Activated T-helper 9 cell treated with anti-CD3 and anti-CD28 coated beads, Interleukin-2, amount 50 U/mL, for 16 hours (primary cell): ENCODE measurements at places on chromosomes 2 and 18.

DNA sequence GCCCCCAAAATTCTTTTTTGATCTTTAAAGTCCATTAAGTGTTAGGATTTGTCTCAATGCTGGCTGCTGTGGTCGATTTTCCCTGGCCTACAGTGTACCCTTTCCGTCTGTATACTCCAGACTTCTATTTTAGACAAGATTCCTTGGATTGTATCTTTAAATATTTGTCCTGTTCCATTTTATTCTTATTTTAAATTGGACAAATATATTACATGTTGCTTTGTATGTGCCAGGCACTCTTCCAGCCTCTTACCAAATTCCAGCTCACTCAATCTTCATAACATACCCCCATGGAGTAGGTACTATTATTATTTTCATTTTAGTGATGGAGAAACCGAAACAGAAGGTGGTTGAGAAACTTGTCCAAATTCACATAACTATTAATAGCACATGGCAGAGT, 58.1 kb downstream of the VWA3B start:
- no peak for DNase-seq

DNA sequence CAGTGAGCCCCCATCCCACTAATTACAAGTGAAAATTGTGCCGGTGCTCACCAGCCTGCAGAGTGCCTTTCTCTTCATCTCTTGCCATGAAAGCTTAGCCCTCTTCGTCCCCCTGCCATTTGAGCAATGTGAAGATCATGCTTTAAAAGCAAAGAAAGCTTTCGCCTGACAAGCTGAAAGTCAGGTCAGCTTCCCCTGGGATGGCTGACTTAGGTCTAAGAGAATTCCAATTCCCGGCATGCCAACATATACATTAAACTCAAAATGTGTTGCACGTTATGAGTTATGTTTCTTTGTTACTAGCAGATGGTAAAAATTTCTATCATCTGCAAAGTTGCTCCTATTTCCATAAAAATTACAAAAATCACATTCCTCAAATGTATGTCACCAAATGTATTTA, 129.8 kb downstream of the AFF3 start:
- no peak for DNase-seq

- no peak for DNase-seq
Observed at GRCh38 chr2:186748354-186748753, 54.5 kb downstream of the FAM171B start.

- no peak for DNase-seq
Observed at GRCh38 chr18:74902147-74902455, 304.4 kb downstream of the ZNF407 start.

DNA sequence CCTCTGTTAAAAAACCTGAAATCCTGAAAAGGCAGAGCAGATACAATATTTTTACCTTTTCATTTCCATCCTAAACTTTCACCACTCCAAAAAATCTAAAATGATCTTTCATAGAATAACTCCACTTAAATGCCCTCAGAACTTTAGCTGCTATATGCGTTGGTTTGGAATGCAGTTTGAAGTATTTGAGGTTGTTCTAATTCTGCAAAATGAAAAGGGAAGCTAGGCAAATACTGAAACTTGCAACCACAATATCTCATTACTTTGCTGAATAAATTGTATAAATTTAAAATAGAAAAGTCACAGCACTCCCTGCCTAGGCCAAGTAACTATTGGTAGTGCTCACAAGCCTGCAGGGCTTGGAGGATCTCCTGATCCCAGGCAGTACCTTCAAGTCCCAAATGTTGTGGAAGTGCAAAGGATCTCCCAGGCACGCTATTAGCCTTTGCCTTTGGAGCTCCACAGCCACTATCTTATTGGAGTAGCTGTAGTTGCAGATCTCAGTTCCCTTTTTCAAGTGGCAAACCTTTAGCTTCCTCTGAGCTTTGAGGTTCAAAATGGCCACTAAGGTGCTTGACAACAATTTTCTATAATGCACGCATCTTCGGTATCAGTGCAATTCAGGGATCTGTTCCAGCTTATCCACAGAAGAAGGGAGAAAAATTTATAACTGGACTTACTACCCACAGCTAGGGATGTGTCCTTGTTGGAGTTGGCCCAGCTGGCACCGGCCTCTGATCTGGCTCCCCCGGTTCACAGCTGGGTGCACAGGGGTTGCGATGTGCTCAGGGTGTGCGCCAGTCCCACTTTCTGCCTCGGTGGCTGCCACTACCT, 43.4 kb upstream of the ANKRD62 start:
- no peak for DNase-seq

DNA sequence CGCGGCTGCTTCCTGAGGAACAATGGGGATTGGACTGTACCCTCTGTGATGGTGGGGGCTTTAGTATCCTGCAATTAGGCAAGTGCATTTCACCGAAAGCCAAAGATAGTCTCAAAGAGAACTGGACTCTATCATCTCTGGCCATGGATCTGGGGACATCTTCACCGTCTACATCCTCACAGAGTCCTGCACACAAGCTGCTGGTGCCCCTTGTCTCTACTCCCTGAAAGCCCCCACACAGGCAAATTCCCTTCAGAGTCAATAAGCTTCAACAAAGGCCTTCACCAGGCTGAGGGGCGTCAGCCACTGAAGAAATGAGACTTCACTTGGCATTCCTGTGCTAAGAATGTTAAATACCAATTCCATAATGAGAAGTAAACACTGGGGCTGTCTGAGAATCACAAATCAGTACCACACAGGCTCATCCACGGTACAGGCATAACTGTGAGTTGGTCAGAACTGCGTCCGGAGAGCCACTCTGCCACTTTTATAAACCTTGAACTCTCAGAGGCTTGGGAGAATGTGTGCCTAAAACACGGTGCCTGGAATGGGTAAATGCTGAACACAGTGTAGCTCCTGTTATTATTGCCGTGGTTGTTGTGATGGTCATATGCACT, 432.7 kb downstream of the ZNF521 start:
- no peak for DNase-seq

DNA sequence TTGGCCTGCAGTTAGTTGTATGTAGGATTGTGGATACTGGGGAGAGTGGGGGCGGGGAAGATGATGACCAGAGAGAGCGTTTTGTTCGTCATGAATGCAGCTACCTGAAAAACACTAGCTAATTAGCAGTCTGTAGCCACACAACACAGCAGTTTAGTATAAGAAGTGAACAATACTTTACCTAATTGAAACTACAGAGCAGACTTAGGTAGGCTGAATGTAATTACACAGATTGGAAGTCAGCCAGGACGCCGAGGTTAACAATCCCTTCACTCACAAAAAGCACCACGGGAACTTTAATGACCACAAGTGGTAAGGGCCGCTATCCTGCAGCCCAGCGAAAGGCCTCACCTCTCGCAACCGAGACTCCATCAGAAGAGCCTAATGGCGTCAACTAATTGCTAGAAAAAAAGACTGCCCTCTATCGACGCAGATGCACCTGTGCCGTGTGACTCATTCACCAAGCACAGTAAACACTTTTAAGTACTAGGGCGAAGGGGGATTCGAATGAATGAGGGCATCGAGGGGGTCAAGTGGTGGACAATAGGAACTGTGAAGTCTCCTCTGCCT, 591.0 kb downstream of the ARHGAP15 start:
- no peak for DNase-seq

- DNase-seq: peak; percentile 9
Observed at GRCh38 chr2:98086491-98087446, at the start of gene VWA3B. Gene VWA3B (plus strand): TSS chr2:98087167. CDS start chr2:98093093, 5,926 bp downstream.

DNA sequence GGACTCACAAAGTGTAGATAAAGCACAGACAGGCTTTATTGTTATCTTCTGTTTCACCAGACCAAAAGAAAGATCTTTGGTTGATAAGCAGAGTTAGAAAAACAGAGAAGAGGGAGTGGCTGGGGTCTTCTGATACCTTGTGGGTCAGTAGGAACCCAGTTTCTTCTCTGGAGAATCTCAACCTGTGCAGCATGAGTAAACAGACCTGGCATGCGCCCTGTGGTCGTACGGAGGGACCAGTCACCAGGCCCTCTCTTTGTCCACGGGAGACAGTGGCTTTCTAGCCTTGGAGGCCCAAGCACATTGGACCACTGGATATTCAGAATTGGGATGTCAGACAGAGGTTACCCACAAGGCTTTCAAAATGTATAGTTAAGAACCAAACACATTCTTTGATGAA, 418.9 kb upstream of the FANCL start:
- DNase-seq: no peak

DNA sequence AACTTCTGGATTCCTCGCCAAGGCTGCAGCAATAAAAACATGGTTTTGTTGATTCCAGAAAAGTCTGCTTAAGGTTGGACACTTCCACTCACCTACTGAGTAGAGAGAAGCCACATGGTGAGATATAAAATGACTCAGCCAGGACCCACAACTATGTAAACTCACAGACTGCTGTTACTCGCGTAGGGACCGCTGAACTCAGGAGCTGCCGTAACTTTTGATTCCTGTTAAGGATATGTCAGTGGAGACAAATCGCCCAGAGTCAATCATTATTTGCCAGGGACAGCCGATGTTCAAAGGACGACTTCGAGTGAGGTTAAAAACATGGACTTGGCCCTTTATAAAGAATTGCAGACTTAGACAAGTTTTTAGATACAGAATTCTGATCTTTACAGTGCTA, 25.6 kb downstream of the CYB5A start:
- no peak for DNase-seq

DNA sequence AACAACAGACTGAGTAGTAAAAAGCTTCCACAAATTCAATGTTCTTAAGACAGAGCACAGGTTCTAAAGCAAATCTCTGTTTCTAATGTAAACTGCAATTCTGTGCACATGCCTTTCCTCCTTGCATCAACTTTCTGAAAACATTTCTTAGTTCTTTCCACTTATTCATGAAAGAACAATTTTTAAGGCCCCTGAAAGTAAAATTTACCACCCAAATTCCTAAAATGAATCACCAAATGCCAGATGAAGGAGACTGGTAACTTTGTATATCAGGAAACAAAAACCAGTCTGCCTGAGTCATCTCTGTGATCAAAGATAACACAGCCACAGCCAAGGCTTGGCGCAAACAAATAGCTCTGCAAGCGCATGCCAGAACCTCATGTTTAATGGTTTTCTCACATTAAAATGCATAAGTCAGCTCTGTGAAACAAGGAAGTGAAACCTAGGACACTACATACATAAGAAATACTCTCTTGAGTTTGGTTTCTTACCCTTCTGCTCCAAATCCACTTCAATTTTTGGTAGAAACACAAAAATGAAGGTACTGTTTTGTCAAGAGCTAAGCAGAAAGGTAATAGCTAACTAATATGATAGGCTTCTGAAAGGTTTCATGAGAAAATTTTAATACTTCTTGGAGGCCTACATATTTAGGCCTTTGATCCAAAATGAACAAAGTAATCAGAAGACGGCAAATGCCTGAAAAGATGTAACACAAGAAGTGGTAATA, 169.4 kb downstream of the THADA start:
- peak; percentile 42 for DNase-seq

DNA sequence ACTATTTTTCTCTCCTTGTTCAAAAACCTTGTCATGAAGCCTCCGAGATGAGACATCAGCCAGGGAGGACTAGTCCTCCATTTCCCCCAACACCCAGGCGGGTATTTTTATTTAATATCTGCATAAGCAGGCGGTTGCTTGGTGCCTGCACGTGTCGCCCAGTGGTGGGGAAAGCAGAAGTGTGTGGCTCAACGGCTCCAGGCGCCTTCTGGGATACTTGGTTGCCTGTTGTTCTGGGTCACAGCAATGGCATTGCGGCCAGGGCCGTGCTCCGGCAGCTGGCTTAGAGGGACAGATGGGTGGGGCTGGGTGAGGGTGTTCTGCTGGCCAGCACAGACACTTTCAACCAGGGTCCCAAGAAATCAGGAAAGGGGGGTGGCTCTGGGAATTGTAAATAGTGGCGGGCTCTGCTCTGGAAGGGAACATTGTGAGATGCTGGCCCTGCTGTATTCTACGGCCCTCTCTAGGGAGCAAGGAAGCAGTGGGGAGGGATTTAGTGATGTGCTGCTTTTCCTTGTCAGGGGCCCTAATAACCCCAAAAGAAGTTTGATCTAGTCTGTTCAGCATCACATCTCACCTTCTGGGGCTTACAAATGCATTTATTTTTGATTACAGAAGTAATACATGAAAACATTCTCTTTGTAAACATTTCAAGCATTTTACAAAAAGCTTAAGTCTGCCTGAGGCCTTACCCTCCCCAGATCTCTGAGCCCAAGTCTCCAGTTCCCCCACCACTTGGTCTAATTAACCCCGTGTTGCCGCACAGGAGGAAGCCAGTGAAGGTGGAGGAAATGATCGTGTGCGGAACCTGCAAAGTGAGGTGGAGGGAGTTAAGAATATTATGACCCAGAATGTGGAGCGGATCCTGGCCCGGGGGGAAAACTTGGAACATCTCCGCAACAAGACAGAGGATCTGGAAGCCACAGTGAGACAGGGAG, 1.1 kb downstream of the VAMP8 start:
- DNase-seq: no peak

DNA sequence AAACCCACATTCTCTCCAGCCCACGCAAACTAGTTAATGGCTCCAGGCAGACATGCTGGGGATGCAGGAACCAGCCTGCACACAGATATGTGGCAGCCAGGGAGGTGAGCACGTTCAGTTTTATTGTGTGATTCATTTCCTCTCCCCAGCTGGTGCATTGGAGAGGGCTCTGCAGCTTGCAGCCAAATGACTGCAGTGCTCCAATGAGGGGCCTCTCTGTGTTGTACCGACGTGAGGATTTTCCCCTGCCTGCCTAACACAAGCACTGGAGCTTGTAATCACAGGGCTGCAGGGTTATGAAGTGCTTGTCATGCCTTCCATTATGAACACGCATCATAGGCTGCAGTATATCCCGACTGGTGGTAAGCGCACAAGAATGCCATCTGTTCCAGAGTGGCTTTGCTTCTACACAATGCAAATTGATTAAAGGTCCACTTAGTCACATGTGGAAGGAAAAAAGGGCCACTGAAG, 92.3 kb upstream of the THUMPD2 start:
- no peak for DNase-seq

- DNase-seq: no peak
Observed at GRCh38 chr18:35478520-35479435, 19.0 kb downstream of the INO80C start.

DNA sequence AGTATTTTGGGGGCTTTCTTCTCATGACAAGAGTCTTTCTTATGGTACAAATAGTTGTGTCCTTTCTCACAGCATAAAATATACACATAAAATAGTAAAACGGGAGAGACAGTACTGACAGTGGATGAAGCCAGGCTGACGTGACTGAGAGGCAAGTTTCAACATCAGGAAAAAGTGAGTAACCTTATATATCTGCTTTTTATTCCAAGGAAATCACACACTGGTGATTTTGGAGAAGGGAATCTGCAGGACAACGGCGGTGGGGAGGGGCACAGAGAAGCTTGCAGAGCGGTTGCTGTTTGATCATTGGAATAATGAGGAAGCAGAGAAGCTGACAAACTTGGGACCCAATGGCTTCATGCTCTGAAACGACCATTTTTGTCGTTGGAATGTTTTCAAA, 130.6 kb upstream of the ZNF236 start:
- no peak for DNase-seq

GRCh38 chr18:13573750-13574149, 152.6 kb downstream of the FAM210A start:
- no peak for DNase-seq

- DNase-seq: no peak
Observed at GRCh38 chr2:199662255-199662654, 188.7 kb downstream of the FTCDNL1 start.

DNA sequence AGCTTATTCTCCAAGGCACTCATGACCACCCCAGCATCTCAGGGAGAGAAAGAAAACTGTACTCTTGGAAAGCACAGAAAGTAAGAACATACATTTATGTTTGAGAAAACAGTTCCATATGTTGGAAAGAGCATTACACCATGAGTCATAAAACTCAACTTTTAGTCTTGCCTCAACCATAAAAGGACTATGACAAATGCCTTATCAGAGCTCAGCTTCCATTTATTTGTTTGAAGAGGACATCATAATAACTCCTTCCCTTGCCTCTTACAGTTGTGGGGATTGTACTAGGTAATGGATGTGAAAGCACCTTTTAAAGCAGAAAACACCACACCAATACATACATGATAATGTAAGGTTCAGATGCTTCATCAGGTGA, 370.8 kb downstream of the LNPK start:
- no peak for DNase-seq
